ENCODE measurements at places on chromosomes 16 and 17. TPM values are rescaled to one million over a fixed set of nuclear protein-coding genes. Genes with fewer than 3 reads are reported as not detected.

The HOXB7 gene
- 33.6 TPM for total RNA-seq

The ZNF469 gene
- total RNA-seq, result 13.0 TPM

The C17orf78 gene
- not detected for total RNA-seq

The RBFOX1 gene
- total RNA-seq, result not detected

The LITAFD gene
- not detected for total RNA-seq

The RFNG gene
- total RNA-seq, result 16.5 TPM

The SLC35G6 gene
- total RNA-seq, result not detected

The GAS7 gene
- 0.29 TPM for total RNA-seq

The MT1F gene
- total RNA-seq, result 13.0 TPM

The ARHGAP23 gene
- total RNA-seq, result 54.9 TPM

The TMC5 gene
- 6.0 TPM for total RNA-seq

The EXOSC6 gene
- total RNA-seq, result 16.0 TPM

The MYL11 gene
- not detected for total RNA-seq

The ITGB3 gene
- 4.6 TPM for total RNA-seq

The CLEC10A gene
- not detected for total RNA-seq

The ASGR2 gene
- not detected for total RNA-seq

The MAPT gene
- total RNA-seq, result 2.1 TPM
